ENCODE measurements at places on chromosomes 1 and 21. TPM values are rescaled to one million over a fixed set of nuclear protein-coding genes. Genes with fewer than 3 reads are reported as not detected.

The GUCA2B gene
- polyA plus RNA-seq, result not detected

The NPR1 gene
- 0.08 TPM for polyA plus RNA-seq

The PLCH2 gene
- not detected for polyA plus RNA-seq

The ANGPTL7 gene
- not detected for polyA plus RNA-seq

The CELSR2 gene
- polyA plus RNA-seq, result 0.03 TPM

The OR2M2 gene
- not detected for polyA plus RNA-seq

The RCSD1 gene
- polyA plus RNA-seq, result 75.7 TPM

The EVI5 gene
- 1.9 TPM for polyA plus RNA-seq

The NFASC gene
- 0.04 TPM for polyA plus RNA-seq

The EFHD2 gene
- 101 TPM for polyA plus RNA-seq

The DPT gene
- not detected for polyA plus RNA-seq

The DNALI1 gene
- polyA plus RNA-seq, result 0.08 TPM

The SPRR4 gene
- polyA plus RNA-seq, result not detected

The CLCN6 gene
- 7.9 TPM for polyA plus RNA-seq

The INAVA gene
- polyA plus RNA-seq, result 3.6 TPM

The ABCG1 gene
- 1.3 TPM for polyA plus RNA-seq

The FOXD3 gene
- polyA plus RNA-seq, result not detected

The LCE1A gene
- polyA plus RNA-seq, result not detected

The C1orf185 gene
- not detected for polyA plus RNA-seq

The CFHR2 gene
- not detected for polyA plus RNA-seq

The ZNF695 gene
- polyA plus RNA-seq, result 1.6 TPM

The NFYC gene
- polyA plus RNA-seq, result 64.1 TPM

The OR2L5 gene
- polyA plus RNA-seq, result not detected

The COG2 gene
- 29.0 TPM for polyA plus RNA-seq

The KAZN gene
- polyA plus RNA-seq, result 1.00 TPM

The CA14 gene
- polyA plus RNA-seq, result 0.35 TPM

The FAM131C gene
- polyA plus RNA-seq, result not detected

The ESPN gene
- polyA plus RNA-seq, result not detected

The GPR52 gene
- not detected for polyA plus RNA-seq

The HSPA6 gene
- polyA plus RNA-seq, result 7.4 TPM

The PEX10 gene
- polyA plus RNA-seq, result 19.7 TPM

The RPTN gene
- polyA plus RNA-seq, result not detected

The SHC1 gene
- polyA plus RNA-seq, result 22.1 TPM

The SLC44A5 gene
- polyA plus RNA-seq, result not detected

The DYNLT5 gene
- not detected for polyA plus RNA-seq

The SPATA21 gene
- polyA plus RNA-seq, result 0.60 TPM

The CD84 gene
- 7.9 TPM for polyA plus RNA-seq

The GPATCH2 gene
- polyA plus RNA-seq, result 5.0 TPM

The LCE6A gene
- not detected for polyA plus RNA-seq

The ITGB2 gene
- polyA plus RNA-seq, result 127 TPM

The HTR1D gene
- not detected for polyA plus RNA-seq

The MCOLN2 gene
- 106 TPM for polyA plus RNA-seq

The CFAP107 gene
- not detected for polyA plus RNA-seq

The UMODL1 gene
- polyA plus RNA-seq, result not detected

The LCE2A gene
- polyA plus RNA-seq, result not detected

The OR2G2 gene
- polyA plus RNA-seq, result not detected

The NCSTN gene
- 61.9 TPM for polyA plus RNA-seq

The IFI44 gene
- 38.7 TPM for polyA plus RNA-seq

The LIPI gene
- polyA plus RNA-seq, result 0.08 TPM

The FAM43B gene
- not detected for polyA plus RNA-seq

The CPLANE2 gene
- 2.3 TPM for polyA plus RNA-seq

The CLK2 gene
- 22.0 TPM for polyA plus RNA-seq

The ST6GALNAC3 gene
- not detected for polyA plus RNA-seq

The SOD1 gene
- 473 TPM for polyA plus RNA-seq

Measured in GM12878 (cell line).